CD4-positive, alpha-beta T cell treated with Interleukin-2 at 100 ng/mL for 4 hours (primary cell): ENCODE measurements at places on chromosomes 2 and 18.

GRCh38 chr2:108220942-108221541 is 18.7 kb upstream of the SULT1C3 start:
- no peak for DNase-seq

DNA sequence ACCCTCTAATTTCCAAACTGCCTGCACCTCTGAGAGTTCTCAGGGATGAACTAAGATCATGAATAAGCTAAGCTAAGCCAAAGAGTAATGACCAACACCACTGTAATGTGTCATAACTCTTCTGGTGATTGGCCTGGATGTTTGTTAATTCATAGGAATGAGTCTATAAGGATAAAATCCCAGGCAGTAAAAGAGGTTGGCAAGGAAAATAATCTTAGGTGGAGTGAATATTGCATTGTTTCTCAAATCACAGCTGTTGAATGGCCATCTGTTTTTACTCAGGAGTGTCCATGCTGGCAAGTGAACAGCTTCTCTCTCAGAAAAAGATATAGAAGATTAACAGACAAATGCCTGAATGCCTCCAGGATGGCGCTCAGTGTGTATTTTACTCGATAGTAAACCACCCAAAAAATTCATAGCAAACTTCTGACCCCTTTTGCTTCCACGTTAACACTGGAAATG is 60.8 kb upstream of the GLS start:
- no peak for DNase-seq

DNA sequence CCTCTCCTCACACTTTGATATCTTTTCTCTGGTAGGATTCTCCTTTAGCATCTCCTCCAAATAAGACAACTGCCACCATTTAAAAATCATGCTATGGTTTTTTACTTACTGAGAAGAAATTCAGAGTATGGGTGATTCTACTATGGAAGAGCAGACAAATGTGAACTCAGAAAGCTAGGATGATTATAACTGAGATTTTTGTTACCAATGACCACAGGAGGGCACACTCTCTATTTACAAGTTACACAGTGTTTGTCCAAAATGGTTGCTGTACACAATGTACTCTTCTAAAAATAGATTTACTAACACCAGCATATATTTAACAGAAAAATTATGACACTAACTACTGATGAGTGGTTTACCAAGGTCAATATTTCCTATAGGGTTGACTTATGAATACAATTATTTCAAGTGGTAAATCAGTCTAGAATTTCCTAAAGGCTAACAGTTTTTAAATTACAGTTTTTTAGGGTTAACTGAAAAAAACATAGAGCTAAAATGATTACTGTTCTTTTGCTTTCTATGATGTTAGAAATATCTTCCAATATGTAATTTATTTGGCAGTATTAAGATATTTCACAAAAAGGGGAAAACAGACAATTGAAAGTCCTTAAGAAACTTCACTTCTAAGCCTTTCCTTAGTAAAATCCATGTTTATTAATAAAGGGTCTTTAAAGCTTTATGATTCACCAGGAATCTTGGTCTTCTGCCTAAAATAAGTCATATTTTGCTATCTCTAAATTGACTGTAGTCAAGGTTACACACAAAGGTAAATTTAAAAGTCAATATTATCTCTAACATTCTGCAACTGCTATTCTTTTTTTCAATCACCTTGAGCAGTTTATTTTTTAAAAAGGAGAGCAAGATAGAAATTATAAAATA is 57.2 kb downstream of the MAP4K3 start:
- peak; percentile 15 for DNase-seq

- DNase-seq = no peak
These were observed 34.5 kb upstream of the L3MBTL4 start for GRCh38 chr18:6449213-6449612.

DNA sequence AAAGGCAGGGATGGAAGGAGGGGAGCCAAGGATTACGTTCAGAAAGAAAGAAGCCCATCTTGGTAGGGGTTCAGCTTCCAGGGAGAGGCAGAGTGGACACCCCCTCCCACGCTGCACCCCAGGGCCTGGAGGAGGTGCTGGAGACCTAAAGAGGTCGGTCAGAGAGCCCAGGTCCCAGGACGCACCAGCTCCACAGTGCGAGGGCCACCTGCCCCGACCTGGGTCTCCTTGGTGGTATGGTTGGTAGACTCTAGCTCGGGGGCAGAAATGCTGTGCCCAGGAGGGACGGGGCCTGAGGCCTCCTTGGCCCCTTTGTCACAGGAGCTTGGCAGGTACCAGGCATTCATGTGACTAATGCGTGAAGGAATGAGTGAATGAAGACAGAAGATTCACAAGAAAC is 87.1 kb upstream of the RAB6C start:
- no peak for DNase-seq

- no peak for DNase-seq
These were observed 181.4 kb downstream of the MYO5B start for GRCh38 chr18:50013363-50014138.

- no peak for DNase-seq
These were observed 17.7 kb downstream of the PLA2R1 start for GRCh38 chr2:160044728-160045127.

DNA sequence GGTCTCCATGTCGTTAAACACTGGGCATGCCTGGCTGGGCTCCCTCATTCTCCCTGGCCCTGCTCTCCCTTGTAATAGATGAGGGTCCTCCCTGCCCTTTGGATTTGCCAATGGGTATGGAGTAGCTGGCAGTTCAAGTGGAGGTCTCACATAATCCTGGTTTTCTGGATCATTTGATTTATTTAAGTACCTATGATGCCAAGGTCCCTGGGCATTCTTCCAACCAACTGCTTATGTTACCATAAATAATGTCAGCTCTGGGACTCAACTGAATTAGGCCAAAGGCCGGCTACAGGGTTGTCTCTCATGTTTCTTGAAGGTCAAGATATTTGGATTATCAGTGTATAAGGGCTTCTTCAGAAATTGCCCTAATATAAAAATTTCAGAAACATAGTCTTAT is 104.9 kb upstream of the LYPD6 start:
- no peak for DNase-seq
